CMK (cell line): ENCODE measurements at places on chromosomes 6 and 20.
A peak's percentile ranks its signal among the peaks of the same experiment; 100 is the strongest.

DNA sequence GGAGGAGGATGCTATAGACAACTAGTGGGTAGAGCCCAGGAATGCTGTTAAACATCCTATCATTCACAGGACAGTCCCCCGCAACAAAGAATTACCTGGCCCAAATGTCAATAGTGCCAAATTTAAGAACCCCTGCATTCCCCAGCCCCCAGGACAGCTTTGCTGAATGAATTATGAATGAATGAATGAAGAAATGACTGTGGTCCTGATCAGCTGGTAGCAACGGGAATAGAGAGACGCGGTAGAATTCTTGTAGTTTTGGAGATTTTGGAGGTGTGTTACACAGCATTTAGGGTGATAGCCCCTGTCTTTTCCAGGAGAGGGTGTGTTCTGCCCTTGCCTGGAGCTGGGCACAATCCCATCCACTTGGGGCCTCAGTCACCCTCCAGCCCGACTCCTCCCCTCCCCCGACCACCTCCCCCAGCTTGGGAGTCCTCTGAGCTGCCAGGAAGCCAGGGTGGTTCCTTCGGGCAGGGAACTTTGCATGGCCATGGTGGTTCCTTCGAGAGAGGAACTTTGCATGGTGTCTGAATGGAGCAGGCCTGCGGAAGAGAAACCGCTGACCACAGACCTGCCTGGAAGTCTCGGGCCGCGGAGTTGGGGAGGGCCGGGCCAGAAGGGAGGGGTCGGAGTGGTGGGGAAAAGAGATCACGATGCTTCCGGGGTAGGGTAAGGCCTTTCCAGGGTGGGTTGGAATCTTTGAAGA is 1.0 kb upstream of the HCK start:
- peak; percentile 82 for DNase-seq

GRCh38 chr6:138885156-138885819 is 89.4 kb downstream of the ECT2L start:
- no peak for DNase-seq

- DNase-seq = no peak
These were observed 9.8 kb downstream of the FOXA2 start for GRCh38 chr20:22574545-22575086.

- no peak for DNase-seq
These were observed 62.8 kb downstream of the LY86 start for GRCh38 chr6:6651335-6651734.

DNA sequence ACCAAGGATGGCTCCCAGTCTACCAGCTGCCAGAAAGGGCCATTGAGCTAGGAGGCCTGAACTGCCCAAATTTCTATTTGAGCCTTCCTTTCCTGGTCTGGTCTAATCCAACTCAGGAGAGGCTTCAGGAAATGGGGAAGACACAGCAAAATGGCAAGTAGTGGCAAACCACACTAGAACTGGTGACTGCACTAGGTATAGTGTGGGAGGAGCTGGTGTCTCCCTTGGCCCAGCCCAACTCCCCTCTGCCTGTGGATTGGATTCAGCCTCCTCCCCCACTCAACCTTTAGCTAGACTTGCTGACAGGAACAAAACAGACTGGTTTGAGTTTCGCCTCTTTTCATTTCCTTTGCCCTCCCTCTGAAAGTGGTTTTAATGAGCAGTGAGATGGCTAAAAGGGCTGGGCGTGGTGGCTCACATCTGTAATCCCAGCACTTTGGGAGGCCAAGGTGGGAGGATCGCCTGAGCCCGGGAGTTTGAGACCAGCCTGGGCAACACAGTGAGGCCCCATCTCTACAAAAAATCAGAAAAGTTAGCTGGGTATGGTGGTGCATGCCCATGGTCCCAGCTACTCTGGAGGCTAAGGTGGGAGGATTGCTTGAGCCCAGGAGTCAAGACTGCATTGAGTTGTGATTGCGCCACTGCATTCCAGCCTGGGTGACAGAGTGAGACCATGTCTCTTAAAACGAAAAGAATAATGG is 17.5 kb downstream of the MRPS18A start:
- DNase-seq = no peak

DNA sequence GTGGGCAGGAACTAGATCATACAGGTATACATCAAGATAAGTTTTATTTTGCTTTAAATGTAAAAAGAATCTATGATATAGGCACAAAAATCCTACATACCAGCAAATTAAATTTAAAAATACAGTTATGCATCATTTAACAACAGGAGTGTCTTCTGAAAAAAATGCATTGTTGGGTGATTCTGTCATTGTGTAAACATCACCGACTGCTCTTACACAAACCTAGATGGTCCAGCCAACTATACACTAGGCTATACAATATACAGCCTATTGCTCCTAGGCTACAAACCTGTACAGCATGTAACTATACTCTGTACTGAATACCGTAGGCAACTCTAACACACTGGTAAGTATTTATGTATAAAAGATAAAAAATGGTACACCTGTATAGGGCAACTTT is 139.4 kb downstream of the RNGTT start:
- DNase-seq = no peak

DNA sequence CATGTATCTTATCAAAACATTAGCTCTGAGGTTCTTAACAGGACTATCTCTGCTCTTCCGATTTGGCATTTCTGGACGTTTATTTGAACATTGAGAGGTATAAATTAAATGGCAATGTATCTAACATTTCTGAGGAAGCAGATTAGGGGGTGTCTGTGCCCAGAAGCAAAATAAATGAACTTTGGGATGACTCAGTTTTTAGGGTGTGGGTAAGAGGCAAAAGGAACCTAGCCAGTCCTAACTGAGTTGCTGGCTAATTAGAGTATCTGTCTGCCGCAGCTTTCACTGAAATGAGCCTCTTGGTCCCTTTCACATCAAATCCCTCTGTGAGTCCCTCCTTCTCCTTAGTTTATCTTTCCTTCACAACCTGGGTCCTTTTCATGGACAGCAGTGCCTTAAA is 1.1 kb downstream of the RNF144B start:
- peak; percentile 54 for DNase-seq

- DNase-seq = no peak
These were observed 5.0 kb upstream of the COL20A1 start for GRCh38 chr20:63287697-63288580.

DNA sequence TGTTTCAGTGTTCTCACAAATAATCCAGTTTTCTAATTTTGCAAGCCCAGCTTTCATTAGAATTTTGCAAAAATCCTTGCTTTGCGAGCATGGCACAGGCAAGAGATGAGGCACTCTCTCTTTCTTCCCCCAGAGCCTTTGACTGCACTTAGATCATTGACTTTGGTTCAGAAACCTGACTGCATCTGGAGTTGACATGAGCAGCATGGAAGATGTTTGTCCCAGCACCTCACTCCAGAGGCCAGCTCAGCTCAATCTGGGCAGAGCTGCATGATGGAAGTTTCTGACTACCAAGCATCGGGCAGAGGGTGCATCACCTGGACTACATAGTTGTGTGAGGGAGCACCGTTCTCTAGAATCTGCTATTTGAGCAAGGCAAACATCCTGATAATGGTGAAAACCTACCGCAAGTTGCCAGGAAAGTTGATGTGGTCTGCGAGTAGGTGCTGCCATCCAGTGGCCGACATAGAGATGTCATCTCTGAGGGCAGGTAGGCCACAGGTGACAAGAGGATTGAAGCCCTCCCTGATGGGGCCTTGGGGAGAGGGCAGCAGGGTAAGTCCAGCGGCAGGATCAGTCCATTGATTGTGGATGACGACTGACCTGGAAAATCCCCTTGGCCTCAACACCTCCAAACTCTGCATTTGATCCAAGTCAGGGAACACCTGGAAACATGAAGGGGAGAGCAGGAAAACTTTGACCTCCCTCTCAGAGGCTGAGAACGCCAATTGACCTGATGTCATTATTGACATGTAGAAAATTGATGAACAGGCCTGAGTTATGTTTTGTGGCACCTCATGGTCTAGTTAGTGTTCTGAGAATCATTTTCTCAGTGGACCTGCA is 3.8 kb upstream of the LPA start:
- no peak for DNase-seq

DNA sequence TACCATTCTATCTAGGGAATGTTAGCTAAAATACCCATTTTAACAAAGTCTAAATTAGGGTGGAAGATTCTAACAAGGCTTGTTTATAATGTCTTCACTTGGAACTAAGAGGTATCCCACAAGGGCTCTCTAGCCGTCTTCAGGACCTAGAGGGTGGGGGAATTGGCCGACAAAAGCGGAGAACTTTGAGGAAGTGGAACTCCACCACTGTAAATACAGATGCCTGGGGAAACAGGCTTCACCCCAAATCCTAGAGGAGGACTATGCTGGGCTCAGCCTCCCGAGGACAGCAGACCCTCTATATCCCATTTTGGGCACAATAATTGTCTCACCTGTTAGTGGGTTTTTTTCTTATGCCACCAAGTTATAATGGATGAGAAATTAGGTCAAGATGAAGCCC is 58.0 kb upstream of the TFB1M start:
- no peak for DNase-seq
